ENCODE measurements at places on chromosomes 5 and 9. TPM values are rescaled to one million over a fixed set of nuclear protein-coding genes. Genes with fewer than 3 reads are reported as not detected.

MORN5 gene
- total RNA-seq, result not detected

ESM1 gene
- total RNA-seq, result 1.1 TPM

OTP gene
- total RNA-seq, result not detected

HINT2 gene
- 24.9 TPM for total RNA-seq
